ENCODE measurements at places on chromosomes 5 and 9.

GRCh38 chr9:109411798-109412352 lies 86.2 kb downstream of the PTPN3 start:
- peak; percentile 71 for DNase-seq

DNA sequence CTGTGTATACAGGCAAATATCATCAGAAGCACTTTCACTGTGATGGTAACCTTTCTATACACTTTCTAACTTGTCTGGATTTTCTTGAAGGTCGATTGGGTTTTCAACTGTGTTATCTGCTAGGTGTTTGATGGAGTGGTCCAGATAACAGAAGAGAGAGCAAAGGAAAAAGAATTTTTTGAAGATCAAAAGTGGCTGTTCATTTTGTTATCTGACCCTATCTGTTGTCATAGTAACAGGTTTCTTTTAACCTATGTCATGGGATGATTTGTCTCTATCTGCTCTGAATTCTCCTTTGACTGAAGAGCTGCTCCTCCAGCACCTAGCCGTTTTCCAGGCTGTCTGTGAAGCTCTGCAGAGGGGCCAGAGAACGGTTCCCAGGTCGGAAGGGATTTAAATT lies 77.8 kb upstream of the IRX2 start:
- DNase-seq = no peak

DNA sequence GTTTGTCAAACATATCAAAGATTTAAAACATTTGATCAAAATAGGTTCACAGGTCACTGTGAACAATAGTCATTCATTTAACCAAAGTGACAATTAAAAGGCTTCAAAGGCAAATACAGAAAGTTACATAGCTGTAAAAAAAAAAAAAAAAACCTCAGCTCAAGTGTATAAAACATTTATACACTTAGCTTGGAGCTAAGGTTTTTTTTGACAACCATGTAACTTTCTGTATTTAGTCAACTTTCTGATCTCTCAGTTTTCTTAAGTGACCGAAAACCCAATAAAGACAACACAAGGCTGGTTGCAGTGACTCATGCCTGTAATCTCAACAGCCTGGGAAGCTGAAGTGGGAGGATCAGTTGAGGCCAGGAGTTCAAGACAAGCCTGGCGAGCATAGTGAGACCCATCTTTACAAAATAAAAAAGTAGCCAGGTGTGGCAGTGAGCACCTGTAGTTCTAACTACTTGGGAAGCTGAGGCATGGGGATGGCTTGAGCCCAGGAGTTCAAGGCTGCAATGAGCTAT lies 16.4 kb upstream of the UBTD2 start:
- no peak for DNase-seq

DNA sequence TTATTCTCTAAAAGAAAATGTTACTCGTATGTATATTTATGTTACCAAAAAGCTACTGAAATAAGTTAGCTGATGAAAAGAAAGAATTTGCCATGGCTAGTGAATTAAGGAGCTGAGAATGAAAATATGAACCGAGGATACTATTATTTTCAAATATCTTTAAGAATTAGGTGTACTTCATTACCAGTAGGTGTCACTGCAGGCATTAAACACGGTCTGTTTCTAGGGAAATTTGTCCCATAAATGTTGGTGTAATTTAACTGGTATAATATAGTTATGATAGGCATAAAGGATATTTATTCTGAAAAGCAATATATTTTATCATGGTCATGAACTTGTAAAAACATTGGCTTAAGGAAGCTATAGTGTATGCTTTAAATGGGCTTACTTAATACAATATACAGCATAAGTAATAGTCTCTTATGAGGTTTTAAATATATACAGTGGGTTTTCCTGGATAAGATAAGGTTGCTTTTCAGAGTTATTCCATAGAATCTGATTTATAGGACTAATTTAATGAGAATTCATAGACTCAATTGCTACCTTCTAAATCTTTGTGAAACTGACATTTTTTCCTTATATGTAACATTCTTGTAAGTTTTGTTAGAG lies 72.4 kb upstream of the MPDZ start:
- DNase-seq = peak; percentile 40

Measured in AG20443 (cell line).